ENCODE measurements at places on chromosomes 13 and 19.
A peak's percentile ranks its signal among the peaks of the same experiment; 100 is the strongest.

DNA sequence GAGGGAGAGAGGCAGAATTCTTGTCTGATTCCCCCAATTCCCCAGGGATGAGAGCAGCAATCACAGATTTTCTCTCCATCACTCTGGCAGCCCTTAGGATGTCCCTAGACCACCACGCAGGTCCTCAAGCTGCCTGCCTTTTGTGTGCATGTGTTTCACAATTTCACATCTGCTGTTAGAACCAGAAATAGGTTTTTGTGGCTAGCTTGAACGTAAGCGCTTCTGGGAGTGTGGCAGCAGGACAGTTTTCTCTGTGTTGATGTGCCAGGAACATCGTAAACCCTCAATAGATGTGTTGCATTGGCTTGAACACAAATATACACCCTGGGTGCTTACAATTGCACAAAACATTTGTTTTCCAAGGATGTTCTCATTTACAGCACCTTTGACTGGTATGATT lies 78.8 kb upstream of the TMTC4 start:
- DNase-seq = no peak

DNA sequence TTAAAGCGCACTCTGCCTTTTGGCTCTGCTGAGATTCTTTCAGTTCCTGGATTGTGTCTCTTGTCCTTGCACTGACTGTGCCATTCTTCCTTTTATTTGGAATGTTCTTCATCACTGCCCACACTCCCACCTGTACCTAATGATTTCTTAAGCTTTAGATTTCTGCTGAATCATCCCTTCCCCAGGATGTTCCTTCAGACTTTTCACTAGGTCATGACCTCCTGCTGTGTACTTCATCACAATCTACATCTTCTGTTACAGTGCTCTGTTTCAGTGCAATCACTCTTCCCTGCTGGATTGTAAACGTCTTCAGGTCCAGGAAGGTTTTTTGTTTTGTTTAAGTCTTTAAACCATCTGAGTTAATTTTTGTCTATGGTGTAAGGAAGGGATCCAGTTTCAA lies 281.0 kb downstream of the ATP8A2 start:
- no peak for DNase-seq

DNA sequence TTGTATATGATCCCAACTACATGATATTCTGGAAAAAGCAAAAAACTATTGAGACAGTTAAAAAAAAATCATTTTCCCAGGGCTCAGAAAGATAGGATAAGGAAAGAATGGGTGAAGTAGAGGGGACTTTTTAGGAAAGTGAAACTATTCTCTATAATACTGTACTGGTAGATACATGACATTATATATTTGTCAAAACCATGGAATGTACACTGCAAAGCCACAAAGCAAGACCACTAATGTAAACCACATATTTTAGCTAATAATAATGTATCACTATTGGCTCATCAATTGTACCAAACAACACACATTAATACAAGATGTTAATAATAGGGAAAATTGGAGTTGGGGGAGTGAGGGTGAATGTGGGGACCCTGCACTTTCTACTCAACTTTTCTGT lies 182.6 kb downstream of the EFNB2 start:
- no peak for DNase-seq

GRCh38 chr13:110290153-110290552 lies 16.8 kb downstream of the COL4A1 start:
- DNase-seq = no peak

DNA sequence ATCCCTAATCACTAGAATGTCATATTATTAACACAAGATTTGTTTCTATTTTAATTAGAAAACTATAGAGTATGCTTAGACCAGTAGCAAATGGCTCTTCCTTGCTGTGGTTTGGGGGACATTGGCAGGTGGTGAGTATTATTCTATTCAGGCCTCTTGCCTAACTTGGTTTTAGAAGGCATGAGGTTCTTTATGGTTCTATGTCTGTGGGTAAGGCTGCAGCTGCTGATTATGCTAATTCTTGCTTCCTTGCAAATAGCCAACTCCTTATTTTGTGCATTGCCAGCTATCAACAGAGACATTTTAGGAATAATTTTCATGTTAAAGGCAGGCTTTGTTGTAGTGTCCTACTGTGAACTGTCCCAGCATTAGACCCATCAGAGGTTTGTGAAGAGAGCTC lies 1344.9 kb downstream of the UQCRFS1 start:
- DNase-seq = no peak

DNA sequence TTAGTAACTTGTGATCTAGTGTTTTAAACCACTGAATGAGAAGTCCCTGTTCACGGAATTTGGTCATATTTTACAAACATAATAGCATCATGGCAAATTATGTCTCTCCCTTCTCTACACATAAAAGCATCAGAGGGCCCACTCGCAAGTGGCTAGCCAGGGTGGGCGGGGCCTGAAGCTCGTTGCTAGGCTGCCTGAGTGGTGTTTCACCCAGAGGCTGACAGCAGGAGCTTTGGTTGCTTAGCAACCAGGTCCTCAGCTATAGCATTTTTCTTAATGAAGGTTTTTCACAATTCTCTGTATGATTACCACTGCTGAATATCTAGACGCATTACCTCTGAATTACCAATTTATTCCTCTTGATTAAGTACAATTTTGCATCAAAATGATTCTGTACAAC lies 126.5 kb downstream of the NALCN start:
- no peak for DNase-seq

- no peak for DNase-seq
Measured at GRCh38 chr19:54373781-54374631, 9.3 kb upstream of the LAIR1 start.

GRCh38 chr19:56403261-56403660 lies 871 bp upstream of the ZNF583 start:
- peak; percentile 8 for DNase-seq

GRCh38 chr13:66556306-66556705 lies 673.8 kb downstream of the PCDH9 start:
- no peak for DNase-seq

DNA sequence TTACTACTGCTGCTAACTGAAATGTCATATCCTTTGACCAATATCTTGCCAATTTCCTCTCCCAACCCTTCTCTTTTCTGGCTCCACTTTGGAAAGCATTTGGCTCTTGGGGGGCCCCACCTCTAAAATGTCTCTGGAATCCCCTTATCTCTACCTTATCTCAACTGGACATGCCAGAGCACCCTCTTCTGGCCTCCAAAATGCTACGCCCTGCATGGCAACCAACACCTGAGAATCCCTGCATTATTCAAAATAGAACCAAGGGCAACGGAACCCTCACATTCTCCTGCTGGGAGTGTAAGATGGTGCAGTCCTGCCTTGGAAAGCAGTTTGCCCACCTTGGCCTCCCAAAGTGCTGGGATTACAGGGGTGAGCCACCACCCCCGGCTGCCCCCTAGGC lies 35.3 kb downstream of the CERS4 start:
- no peak for DNase-seq

DNA sequence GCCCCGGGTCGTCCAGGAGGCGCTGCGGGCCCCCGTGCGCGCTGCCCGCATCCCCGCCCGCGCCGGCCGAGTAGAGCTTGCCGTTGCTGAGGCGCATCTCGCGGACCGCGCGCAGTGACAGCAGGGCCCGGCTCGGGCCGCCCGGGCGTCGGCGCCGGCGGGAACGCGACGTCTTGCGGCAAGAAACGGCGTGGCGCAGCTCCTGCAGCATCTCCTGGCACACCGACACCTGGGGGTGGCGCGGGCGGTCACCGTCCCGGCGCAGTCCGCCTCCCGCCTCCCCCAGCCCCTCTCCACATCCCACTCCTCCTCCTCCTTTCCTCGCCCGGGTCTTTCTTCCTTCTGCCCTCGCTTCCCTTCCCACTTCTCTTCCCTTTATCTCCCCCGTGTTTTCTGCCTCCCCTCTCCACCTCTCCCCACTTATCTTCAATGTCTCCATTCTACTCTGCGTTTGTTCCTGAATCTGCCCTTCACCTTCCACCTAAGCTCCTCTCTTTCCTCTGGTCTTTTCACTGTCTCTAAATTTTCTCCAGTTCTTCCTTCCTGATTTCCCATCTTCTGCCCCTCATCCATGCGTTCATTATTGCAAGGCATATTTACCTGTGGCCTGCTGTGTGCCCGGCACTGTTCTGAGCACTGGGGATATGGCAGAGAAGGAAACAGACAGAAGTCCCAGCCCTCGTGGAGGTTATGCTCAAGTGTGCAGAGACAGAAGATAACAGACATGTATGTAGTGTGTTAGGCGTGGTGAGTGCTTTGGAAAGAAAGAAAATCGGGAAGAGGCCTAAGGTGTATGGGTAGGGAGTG lies 5.2 kb upstream of the ATP1A3 start:
- no peak for DNase-seq

DNA sequence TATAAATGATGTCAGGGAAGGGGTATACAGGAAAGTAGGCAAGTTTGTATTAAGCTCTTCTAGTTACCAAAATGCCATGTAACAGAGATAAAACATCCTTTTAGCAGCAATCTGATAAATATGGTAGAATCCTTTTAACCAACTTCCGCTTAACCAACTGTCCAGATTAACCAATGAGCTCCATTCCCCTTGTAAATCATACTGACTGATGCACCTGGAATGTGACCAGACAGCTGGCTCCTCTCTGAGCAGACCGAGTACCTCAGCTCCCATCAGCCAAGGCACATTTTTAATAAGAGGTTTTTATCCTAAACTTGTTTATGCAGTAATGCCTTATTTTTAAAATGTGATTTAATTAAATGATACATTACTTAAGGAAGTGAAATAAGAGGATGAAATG lies 66.4 kb downstream of the KLF12 start:
- no peak for DNase-seq

DNA sequence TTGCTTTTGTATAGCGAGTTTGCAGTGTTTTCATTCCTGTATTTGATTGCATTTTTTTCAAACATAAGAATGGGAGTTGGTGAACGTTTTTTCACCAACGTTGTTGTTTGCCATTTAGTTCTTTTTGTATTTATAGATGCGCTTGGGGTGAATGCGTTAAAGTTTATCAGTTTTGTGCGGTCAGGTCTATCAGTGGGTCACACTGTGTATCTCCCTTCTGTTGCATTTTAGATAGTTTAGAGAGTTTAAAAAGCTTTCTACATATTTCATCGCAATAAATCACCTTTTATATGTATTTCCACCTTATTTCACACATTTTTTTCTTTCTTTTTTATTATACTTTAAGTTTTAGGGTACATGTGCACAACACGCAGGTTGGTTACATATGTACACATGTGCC lies 16.4 kb downstream of the OR7A5 start:
- no peak for DNase-seq

GRCh38 chr13:33512880-33513554 lies 227.5 kb upstream of the STARD13 start:
- DNase-seq = no peak

DNA sequence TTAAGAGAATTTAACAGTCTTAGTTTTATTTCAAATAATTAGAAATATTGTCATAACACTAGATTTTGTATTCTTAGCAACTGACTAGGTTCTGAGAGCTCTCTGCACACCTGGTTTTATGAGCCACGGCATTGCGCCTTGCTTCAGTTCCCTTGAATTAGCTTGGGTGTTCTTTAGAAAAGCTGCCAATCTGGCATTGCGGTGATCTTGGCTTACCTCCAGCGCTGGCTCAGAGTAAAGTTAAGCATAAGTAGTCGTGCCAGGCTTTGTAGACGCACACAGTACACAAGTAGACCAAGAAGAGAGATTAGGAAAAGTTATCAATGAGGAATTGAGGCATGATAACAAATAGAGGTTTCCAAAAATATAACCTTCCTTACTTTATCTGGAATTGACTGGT lies 45.7 kb downstream of the TPP2 start:
- DNase-seq = no peak

DNA sequence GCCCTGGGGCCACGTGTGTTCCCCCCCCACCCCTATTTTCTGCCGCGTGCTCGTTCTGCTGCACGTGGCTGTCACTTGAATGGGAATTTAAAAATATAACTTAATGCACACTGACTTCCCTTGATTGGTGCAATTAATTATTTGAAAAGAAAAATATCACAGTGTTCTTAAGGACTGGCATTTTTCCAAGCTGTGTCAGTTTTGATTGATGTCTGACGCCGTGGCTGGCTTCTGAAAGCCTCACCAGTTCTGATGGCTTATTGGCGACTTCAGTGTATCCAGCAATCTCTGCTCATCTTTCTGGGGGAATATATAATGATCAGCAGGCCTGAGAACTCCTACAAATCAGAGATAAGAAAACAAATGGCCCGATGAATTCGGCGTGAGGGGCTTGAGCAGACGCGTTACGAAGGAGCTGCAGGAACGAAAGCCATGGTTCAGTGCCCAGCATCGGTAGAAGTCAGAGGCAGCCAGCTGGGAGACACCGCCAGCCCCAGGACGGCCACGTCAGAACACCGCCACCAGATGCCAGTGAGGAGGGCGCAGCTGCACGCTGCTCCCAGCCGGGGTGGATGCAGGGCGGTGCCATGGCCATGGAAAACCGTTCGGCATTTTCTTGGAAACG lies 111.2 kb downstream of the KDM4B start:
- no peak for DNase-seq

DNA sequence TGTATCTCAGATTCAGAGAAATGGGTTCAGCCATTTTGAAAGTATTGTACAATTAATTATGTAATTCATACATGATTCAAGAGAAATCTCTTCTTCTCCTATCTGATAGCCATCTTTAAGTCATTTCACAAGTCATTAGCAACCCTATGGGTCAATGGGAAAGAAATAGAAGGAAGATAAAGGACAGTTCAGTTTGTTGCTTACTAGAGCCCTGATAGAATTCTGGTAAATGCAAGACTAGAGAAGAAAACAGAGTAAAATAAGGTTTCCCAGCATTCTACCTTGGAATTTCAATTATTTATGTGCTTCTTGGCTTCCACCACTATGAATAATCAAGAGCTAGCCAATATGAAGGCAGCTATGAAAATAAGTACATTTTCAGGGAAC lies 117.7 kb downstream of the LHFPL6 start:
- DNase-seq = no peak

- no peak for DNase-seq
Measured at GRCh38 chr19:1272423-1273262, 2.7 kb upstream of the FAM174C start.

GRCh38 chr19:40224342-40225150 lies 1.9 kb downstream of the CCNP start:
- DNase-seq = no peak

DNA sequence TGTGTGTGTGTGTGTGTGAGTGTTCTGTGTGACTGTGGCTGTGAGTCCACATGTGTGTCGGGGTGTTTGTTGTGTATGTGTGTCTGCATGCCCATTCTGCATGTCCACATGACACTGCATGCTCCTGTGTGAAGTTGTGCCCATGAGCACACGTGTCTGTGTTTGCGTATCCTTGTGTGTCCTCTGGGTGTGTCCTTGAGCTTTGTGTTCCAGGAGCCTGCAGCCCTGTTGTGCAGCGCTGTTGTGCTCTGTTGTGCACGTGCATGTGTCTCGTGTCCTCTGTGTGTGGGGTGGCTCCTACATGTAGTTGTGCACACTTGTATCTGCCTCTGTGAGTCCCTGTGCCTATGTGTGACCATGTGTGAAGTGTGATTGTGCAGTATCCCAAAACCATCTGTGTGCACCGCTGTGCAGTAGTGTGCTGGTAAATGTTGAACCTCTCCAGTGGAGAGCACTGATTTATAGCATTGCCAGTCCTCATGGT lies 2.2 kb upstream of the ARHGEF18 start:
- DNase-seq = no peak

DNA sequence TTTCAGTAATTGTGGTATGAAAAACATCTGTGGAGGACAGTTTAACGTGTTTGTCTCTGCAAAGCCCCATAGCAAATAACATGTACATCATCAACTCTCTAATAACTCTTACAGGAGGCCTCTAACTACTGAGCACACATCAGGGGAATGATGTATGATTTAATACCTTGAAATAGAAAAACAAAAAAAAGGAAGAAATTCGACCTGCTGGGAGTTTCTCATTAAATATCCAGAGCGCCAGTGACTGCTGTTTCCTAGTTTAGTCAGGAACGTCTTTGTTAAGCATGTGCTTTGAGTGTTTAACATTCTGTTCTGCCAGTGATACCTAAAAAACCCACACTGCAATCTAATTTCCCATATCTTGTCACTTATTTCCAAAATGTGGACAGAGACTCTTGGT lies 235.4 kb downstream of the PCDH20 start:
- DNase-seq = no peak
